ENCODE measurements at places on chromosomes 5 and 9. TPM values are rescaled to one million over a fixed set of nuclear protein-coding genes. Genes with fewer than 3 reads are reported as not detected.

DNA sequence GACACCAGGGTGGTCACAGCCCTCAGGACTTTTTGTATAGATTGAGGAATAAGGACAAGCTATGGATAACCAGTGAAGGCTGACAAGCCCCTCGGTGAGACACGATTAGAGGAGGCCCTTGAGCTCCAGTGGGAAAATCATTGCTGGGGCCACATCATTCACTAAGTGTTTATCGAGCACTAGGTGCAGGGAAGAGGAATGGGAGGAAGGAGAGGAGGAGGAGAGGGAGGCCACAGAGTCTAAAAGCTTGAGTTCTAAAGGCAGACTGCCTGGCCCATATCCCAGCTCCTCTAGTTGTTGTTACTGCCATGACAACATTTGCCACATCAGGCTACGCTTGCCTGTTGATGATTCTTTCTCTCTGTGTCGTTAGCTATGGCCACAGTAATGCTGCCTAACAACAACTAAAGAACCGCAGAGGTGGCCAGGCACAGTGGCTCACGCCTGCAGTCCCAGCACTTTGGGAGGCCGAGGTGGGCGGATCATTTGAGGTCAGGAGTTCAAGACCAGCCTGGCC lies 37.6 kb downstream of the NKX2-5 start:
- DNase-seq: no peak

- peak; percentile 52 for DNase-seq
Observed at GRCh38 chr5:150640311-150641005, at the start of gene SYNPO. SYNPO (plus strand) TSS chr5:150640660; CDS start chr5:150648276, 7,616 bp downstream.

DNA sequence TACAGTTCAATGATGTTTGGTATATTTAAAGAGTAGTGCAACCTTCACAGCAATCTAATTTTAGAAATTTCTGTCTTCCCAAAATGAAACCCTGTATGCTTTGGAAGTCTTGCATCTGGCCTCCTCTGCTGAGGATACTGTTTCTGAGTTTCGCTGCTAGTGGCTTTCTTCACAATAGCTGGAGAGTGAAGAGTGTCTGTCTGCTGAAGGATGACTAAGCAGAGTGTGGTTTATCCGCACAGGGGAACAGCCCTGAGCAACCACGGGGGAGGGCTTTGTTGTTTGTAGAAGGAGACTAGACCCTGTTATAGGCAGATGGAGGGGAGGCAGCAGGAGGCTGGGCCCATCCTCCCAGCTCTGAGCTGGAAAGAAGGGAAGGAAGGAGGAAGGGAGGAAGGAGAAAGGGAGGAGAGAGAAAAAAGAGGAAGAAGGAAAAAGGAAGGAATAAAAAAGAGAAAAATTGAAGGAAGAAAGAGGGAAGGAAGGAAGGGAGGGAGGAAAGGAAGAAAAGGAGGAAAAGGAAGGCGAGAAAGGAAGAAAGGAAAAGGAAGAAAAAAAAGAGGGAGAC lies 10.5 kb upstream of the IRX2 start:
- no peak for DNase-seq

GRCh38 chr5:146107901-146108300 lies 2.5 kb upstream of the PLAC8L1 start:
- no peak for DNase-seq

GRCh38 chr9:642014-642413 lies 199.5 kb upstream of the DMRT1 start:
- DNase-seq: no peak

DNA sequence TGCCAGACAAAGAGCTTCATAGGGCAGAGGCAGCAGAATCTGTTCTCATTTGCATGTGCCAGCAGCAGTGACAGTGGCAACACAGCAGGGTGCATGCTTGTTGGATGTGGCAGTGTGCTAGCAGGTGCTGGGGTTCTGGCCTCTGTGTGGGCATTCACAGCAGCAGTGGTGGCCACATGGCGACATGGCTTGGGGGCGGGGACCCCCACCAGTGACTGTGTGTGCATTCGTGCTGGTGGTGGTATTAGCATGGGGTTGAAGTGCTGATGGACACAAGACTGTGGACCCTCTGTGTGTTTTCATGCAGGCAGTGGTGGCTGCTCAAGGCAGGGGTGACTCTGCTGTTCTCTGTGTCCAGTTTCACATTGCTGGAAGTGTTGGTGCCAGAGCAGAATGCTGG lies 183.2 kb upstream of the PDE4D start:
- DNase-seq: no peak

- no peak for DNase-seq
Observed at GRCh38 chr5:93576994-93577853, 3.8 kb downstream of the NR2F1-AS1 start.

DNA sequence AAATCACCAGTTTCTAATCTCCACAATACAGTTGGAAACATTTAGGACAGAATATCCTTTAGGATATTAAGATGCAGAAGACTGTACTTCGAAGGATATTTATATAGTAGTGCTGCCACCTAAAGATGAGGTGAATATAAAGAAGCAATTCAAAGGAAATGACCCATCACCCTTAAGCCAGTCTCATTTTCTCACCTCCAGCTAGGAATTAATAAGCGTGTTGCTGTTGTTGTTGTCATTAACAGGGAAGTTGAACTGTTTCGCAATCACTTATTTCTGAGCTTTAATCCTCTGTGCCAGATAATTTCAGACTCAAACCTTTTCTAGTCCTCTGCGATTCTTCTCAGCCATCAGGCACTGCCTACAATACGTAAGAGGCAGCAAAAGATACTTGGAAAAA lies 7.8 kb upstream of the PURA start:
- no peak for DNase-seq

DNA sequence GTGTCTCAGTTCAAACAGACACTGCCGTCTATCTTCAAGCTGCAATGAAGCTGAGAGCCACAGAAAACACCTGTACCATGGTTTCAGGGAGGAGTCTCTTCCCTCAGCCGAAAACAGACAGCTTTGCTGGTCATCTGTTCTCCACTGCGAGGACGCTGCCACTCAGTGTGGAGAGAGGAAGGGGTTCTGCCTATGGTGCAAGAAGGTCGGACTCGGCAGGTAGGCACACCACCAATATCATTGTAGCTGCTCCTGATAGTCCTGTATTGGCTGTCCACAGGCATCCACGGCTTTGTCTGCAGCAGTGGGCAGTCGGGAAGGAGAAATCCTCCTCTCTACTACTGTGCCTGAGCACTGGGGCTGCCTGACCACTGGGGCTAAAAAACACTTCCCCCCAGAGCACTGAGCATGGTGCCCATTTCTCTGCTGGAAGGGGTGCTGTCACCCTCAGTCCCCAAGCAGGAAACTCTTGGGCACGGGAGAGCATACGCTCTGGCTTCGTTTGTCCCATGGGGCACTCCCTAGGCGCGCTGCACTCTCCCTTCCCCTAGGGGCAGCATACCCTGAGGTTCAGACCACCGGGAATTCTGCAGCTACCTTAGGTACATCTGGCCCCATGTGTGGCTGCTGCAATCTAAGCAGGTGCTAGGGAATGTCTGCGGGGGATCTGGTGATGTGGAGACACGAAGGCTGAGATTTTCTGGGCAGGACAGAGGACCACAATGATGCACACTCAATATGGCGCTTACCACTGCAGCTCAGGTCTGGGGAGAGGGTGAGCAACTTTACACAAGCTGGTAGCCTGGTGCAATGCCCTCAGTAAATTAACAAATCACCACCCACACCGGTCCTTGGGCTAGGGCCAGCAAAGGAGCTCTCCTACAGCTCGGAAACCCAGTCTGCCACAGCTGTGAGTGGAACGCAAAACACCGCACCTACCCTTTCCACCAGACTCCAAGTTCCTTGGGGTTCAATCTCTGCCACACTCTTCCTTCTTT lies 880.9 kb upstream of the SEMA6A start:
- DNase-seq: no peak

GRCh38 chr5:160497878-160498277 lies 76.2 kb downstream of the PTTG1 start:
- DNase-seq: no peak

GRCh38 chr9:2125906-2126305 lies 110.8 kb downstream of the SMARCA2 start:
- no peak for DNase-seq

DNA sequence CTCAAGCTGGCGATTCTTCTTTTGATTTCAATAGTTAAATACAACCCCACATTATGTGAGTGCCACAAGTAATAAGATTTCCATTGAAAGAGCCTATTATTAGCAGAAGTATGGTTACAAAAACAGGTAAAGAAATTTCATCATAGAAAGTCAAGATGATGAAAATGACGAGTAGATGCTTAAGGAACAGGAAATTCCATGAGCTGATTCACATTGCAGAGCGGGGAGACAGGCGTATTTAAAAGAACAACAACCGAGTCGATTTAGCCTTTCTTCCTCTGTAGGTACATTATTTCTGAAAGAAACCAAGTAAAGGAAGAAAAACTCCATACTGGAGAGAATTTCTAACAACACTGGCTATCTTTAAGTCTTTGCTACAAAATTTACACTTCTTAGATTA lies 310.4 kb downstream of the SLF1 start:
- DNase-seq: no peak

- DNase-seq: no peak
Observed at GRCh38 chr9:89505911-89506310, 8.0 kb upstream of the SEMA4D start.

DNA sequence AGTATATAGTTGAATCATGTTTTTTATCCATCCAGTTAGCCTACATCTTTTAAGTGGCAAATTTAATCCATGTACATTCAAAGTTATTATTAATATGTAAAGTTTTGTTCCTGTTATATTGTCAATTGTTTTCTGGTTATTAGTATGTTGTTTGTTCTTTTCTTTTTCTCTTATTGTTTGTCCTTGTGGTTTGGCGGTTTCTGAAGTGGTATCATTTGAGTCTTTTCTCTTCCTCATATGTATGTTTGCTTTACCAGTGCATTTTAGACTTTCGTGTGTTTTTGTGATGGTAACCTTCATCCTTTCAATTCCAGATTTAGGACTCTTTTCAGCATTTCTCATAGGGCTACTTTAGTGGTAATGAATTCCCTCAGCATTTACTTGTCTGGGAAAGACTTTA lies 130.4 kb upstream of the RFX3 start:
- DNase-seq: no peak

The PCA3 gene
- not detected for total RNA-seq

The KCNMB1 gene
- 0.19 TPM for total RNA-seq

The CARD19 gene
- total RNA-seq: 53.3 TPM
